ENCODE measurements at places on chromosomes 2 and 18.

DNA sequence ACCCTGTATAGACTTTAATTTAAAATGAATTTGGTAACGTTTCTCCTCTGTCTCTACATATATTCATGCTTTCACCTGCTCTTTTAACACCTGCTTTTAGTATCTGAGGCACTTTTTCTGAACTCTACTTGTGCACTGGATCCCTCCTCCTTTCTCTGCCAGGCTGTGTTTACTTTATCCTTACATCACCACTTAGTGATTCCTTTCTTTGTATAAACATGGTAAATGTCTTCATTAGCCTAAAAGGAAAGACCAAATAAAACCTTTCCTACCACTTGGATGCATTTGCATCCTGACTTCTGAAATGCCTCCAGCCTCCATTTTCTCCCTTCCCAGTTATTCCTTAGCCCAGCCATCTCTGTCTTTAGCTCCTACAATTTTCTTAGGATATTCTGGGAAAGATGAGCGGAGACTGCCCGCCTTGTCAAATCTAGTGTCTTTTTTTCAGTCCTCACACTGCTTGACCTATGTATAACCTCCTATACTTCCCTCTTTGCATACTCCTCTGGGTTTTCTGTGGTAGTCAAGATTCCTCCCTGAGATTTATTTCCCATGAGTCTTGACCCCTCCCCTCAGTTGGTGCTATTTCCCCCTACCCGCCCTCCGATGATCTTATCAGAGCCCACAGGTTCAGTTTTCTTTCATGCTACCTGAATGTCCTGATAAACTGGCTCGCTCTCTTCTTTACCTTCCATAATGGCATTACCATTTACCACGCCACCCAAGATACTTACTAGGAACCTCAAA is 44.8 kb downstream of the REL start:
- DNase-seq = no peak

GRCh38 chr2:138610201-138610953 is 108.8 kb downstream of the SPOPL start:
- DNase-seq = no peak

DNA sequence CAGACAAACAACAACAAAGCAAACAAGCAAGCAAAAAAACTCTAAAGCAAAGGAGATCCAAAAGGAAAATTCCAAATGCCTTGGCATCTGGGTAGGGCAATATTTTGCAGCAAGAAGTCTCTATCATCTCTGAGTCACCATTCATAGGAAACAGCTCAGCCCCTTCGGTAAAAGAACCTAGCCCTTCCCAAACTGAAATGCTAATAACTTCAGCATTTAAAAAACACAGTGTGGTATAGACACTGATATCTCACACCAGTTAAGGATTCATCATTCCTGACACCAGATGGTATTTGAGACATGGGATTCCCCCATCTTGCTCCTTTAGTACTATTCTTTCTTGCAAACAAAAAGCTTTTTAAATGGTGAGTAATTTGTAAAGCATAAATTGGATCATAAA is 491.8 kb downstream of the TXNL1 start:
- DNase-seq = no peak

DNA sequence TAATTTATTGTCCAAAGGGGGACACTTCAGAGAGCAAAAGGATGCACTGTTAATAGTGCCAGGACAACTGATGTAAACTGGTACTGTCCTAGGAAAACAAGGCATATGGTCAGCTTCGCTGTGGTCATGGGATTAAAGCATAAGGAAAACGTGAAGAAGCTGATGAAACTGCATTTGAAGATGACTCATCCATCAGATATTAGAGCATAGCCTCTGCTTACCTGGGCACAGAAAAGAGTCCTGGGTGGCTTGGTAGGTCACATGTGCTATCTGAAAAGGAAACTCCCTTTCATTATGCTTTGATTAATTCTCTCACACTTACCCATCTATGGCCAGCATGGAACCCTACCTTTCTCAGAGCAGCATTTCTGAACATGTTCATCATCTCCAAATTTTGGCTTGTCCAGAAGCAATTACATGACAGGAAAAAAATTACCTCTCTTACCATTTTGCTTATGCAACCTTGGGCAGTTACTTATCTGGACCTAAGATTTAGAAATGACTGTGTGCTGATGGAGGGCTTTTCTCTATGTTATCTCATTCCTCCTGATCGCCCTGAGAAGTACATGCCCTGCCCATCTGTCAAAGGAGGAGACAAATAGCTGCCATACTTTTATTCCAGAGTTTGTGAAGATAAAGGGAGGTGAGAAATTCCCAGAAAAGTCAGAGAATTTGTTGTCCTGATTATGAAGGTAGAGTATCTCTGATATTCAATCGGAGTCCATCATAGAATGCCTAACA is 275.3 kb upstream of the SLC14A2 start:
- DNase-seq = no peak

DNA sequence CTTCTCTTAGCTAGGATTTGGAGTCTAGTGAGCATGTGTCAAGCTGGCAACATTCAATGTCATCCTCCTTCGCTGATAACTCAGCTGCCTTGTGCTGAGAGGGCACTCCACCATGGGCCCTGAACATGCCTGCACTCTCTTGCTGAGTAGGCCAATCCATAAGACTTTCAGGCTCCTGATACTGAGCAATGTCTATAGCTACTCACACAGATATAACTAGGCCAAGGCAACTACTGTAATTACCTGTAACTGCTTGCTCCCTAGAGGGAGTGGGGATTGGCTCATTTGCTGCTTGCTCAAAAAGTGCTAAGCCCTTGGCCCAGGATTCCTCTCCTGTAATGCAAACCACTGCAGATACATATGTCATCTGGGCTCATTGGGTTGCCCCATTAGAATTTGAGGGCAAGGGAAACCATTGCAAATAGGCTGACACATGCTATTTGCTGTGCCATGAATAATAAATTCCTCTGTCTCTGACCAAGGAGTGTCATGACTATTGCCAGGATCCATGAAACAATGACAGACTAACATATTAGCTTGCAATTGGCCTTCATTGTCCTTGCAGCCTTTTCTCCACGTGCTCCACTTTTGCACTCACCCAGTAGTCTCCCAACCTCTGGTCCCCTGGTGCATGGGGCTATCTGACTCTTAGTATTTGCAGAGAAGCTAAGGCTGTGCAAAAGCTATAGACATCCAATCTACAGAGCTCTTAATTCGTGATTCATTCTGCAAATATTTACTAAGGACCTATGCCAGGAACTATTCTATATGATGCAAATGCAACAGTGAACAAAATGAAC is 36.9 kb upstream of the BMPR2 start:
- no peak for DNase-seq

DNA sequence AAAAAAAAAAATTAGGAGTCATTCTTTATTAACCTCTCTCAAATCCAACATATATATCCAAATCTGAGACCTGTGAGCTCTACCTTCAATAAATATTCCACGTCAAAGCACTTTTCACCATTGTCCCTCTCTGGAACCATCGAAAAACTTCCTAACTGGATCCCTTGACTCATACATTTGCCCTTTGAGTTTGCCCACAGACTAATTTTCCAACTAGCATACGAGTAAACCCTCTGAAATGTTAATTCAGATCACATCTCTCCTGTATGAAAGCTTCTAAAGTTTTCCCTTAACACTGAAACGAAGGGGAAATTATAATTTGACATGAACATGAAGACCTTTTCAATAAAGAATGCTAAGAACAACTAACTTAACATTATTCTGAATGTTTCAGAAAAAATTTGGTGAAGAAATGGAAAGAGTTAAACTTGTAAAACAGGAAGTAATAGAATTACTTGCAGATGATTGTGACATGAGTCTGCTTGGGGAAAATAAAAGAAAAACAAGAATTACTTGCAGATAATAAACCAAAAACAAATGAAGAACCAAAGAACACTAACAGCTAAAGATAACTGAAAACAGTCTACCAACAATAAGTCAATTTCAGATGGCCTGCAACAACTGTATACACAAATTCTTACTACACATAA is 110.6 kb downstream of the C2orf74 start:
- no peak for DNase-seq

DNA sequence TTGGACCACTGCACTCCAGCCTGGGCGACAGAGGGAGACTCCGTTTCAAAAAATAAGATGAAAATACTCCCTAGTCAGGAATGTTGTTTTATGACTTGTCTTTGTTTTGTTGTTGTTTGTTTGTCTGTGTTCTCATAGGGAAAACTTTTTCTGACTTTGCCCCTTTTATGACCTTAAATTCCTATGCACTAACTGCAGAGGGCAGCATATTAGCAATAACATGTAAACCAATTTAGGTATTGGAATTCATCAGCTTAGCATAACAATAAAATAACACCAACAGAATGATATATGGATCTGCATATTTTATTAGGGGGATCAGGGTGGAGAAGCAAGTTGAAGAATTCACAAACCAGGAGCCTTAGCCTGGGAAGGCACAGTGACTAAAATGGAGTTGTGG is 631.5 kb downstream of the SUCLG1 start:
- DNase-seq = peak; percentile 15

DNA sequence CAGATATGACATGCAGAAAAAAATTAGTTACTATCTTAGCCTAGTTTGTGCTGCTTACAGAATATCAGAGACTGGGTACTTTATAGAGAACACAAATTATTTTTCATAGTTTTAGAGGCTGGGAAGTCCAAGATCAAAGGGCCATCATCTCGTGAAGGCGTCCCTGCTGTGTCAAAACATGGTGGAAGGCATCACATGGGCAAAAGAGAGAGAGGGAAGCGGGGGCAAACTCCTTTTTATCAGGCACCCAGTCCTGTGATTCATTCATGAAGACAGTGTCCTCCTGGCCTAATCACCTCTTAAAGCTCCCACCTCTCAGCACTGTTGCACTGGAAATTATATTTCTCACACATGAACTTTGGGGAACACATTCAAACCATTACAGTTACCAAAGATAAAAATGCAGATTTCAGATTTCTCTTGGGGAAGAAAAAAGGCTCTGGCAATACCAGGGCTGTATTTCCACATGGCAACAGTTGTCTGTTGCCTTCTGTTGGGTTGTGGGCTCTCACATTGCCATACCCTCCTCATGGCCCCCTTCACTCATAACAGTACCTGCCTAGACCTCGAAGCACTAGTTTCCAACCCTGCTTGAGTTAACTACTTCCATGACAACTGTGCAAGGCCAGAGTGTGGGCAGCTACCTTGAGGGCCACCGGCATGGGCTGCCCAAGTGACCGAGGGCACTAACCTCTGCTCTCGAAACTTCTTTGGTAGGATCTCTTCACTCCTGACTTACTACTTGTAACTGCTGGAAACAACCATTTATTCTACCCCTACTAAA is 2.7 kb upstream of the ACTR3 start:
- no peak for DNase-seq

DNA sequence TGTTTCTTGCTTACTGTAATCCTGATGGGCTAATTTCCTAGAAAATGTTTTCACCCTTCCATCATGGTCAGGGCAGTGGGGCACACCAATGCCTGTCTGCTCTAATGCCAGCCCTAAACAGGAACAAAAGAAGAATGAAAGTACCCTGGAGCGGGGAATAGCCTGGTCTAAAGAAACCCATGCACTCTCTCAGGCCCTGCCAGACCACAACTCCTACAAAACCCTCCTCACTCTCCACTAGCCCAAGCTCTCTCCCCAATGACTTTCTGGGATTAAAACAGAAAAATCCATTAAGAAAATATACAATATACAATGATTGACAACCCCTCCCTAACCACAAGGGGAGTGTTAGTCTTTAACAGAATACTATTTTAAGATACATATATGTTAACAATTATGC is 67.6 kb downstream of the AAK1 start:
- DNase-seq = no peak

DNA sequence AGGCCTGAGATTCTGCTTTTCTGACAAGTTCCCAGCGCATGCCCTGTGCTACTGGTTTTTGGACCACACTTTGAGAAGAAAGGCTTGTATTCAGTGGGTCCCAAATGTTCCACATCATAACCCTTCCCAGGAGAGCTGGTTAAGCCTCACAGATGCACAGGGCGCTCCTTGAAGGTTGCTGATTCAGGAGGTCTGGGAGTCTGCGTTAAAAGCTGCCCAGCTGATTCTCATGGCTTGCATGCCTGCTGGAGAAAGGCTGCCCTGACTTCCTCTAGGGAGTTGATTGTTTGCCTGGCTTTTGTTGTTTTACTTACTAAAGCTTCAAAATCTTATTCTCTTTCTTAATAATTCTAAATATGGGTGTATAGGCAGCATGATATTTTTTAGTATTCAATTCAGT is 20.7 kb downstream of the CRYGD start:
- no peak for DNase-seq

DNA sequence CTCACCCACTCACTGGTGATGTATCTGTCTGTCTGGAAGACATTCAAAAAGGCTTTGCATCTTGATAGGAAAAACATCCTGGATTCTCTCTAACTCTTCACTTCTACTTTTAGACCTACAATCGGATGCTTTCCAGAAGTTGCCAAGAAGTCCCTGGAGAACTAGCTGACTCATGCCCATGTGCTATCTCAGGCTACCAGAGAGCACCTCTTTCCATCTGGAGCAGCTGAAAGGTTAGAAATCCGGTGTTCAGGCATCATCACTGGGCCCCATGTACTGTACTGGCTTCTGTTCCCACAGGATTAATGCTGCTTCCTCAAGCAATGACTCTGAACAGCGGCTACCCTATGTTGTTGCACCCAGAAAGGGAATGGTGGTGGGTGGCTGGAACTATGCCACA is 259.0 kb downstream of the NBAS start:
- DNase-seq = no peak

GRCh38 chr18:70826571-70826970 is 537.7 kb downstream of the SOCS6 start:
- DNase-seq = no peak

- no peak for DNase-seq
These were observed 102.0 kb upstream of the PIEZO2 start for GRCh38 chr18:11251229-11251890.

- peak; percentile 60 for DNase-seq
These were observed 1.8 kb downstream of the ATP9B start for GRCh38 chr18:79071037-79071436.

GRCh38 chr18:2451556-2451955 is 119.7 kb downstream of the METTL4 start:
- no peak for DNase-seq

- no peak for DNase-seq
These were observed 277.5 kb downstream of the ETAA1 start for GRCh38 chr2:67674668-67675067.

- no peak for DNase-seq
These were observed 10.6 kb downstream of the MFSD6 start for GRCh38 chr2:190418727-190419126.

GRCh38 chr2:75466708-75467311 is 93.9 kb downstream of the EVA1A start:
- DNase-seq = peak; percentile 64

DNA sequence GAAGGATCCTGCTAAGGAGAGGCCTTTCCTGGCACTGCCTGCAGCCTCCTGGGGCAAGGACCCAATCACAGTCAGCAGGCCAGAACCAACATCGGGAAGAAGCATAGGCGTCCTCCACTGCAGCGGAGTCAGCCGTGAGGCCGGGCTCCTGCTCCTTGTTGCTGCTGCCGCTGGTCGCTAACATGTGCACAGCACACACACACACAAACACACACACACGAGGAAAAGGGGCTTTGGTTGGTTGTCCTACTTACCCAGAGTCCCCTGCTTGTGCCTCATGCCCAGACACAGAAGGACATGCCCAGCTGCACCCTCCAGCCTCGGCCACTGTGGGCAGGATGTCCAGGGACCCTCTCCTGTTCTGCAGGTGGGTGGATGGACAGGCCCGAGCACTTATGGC is 209.4 kb downstream of the GLI2 start:
- no peak for DNase-seq

GRCh38 chr2:33839791-33840190 is 240.7 kb upstream of the FAM98A start:
- no peak for DNase-seq

All from hematopoietic multipotent progenitor cell treated with erythropoietin and hydrocortisone succinate and interleukin-3 and kit ligand, for 6 days (in vitro differentiated cells).